ENCODE measurements at places on chromosomes 1 and 21. TPM values are rescaled to one million over a fixed set of nuclear protein-coding genes. Genes with fewer than 3 reads are reported as not detected.

DNA sequence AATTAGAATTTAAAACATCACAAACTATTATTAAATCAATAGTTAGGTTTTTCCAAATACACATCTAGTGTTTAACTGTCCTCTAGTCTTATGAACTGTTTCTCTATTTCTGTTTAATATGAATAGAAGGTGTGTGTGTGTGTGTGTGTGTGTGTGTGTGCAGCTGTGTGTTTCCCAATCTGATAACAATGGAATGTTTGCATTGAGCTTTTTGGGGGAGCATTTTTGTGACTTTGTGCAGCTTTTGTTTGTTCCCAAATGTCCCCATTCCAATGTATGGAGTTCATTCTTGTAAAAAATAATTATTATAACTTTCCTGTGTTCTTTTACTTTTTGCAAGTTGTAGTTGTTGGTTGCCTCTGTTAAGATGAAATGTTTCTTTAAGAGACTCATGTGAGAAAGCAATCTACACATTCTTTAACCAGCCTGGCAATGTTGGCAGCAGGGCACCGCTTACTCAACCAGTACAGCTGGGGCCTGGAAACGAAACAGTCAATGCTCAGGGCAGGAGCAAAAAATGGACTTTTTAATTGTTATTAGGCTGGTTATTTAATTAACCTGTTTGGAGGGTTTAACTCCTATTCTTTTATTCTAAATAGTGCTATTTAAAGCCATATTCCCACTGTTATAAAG lies 354.3 kb downstream of the SRGAP2C start:
- no peak for DNase-seq

Gene GFI1
- total RNA-seq = 49.6 TPM

GRCh38 chr1:100760511-100760910 lies 41.0 kb downstream of the VCAM1 start:
- DNase-seq = no peak

GRCh38 chr1:41382480-41383090 lies 21.4 kb downstream of the FOXO6 start:
- no peak for DNase-seq

Gene ZNF593
- total RNA-seq = 27.3 TPM

DNA sequence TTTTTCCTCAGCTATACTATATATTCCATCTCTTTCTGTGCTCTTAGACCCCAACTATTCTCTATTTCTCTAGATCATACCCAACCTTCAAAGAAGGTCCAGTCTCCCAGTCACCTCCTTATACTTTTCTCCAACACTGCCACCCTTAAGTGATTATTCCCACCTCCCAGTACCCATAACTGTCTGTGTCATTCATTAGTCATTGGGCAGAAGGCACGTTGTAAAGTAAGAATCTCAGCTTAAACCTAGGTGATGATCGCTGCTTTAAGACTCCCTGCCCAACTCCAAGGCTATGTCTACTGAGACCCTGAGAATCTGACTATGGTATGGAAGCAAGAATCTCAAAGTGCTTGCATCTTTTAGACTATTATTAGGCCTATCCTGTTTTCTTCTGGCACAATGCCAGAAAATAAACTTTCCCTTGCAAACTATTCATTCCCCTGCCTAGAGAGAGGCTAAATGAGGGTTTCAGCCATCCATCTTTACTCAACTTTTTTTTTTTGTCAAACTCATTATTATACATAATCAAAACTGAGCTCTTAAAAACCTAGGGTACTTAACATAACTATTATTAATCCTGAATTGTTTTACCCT lies 174.3 kb upstream of the DPT start:
- DNase-seq = no peak

Gene DEPDC1
- 24.5 TPM for total RNA-seq

DNA sequence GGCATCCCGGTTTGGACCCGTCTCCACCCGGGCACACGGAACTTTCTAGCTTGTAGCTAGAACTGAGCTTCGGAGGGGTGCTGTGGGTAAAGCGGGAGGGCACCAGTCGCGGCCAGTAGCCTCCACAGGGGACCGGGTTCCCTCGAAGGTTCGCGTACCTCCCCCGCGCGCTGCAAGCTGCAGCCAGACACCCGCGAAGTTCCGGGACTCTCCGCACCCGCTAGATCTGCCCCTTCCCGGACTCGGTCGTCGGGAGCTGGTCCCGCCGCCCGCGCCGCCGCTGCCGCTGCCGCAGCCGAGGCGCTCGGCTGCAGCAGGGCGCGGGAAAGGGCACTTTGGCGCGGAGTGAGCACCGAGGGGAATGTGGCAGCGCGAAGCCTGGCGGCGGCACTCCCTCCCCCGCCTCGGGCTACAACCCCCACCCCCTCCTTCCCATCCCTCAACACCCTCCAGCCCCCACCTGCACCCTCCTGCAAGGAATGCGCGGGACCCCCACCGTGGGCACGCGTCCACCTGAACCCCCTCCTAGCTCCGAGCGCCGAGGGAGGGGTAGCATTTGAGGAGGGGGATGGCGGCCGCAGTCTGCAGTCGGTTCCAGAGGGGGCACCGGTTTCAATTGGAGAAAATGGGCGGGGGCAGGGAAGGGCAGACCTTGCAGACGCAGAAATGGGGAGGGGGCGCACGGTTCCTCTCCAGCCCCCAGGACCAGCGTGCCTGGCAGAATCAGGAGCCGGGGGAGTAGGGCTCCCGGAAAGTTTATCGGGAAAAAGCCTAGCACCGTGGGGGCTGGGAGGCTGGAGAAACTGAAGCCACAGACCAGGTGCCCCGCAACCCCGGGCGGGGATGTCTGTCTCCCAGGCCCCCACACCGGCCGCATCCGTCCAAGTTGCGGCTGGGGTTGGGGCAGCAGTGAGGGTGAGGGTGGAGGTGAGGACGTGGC lies 968 bp downstream of the CSMD2 start:
- DNase-seq = no peak

DNA sequence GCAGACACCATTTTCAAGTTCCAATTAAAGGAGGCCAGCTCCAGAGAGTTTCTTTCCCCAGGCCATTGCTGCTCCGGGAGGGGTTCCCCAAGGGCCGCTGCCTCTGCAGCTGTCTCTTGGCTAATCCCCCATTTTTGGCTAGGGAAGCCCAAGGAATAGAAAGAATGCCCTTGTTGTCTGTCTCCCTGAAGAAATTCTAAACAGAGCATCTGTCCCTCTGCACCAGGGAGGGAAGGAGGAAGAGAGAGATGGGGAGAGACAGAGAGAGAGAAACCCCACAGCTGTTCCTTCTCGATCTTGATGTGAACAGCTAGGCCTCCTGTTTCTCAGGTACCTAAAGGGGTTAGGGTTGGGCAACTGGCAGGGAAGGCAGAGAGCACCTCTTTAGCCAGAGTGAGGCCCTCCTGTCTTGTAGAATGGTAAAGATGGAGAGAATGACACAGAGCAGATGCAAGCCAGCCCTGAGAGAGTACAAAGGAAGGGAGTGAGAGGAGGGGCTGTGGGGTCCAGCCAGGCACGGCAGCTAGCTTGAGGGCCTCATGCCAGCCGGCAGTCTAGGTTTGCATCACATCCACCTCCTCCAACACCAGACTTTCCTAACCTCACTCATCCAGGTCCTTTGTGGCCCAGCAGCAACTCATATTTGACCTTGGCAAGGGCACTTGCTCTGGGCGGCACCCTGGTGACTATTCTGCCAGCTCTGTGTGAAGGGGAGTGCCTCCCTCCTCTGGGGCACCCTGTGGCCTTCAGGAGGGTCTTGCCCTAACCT lies 13.1 kb downstream of the OPTC start:
- DNase-seq = no peak

DNA sequence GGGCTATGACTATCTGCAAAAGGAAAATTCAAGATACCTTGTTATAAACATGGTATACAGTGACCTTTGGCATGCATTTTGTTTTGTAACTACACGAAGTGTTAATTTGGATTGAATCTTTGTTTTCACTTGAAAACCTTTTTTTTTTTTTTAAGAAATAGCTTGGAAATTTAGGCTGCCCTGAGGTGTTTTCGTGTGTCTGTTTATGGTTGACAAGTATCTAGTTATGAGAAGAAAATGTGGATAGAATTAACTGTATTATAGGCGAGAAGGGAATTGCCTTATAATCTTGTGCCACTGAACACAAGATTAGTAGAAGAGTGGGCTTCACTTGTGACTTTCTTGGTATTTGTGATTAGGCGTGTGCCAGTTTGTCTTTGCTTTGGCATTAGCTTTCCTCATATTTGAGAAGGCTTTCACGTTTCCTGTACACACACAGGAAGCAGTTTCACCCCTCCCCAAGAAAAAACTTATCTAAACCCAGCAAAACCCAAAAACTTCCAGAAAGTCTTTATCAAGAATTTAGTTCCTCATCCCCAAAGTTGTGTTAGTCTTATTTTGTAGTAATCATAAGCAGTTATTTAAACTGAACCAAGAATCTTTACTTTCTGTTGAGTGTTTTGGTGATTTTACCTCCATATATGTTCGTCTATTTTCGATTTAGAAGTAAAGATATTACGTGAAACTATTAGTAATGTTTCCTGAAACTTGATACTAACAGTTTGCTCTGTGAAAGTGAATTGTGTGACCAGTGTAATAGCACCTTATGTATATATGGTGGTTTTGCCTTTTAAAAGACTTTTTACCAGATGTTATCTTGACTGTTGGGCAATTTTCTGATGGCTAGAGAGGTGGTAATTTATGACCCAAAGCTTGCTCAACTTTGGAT lies 3.8 kb downstream of the DYRK1A start:
- no peak for DNase-seq

- no peak for DNase-seq
Observed at GRCh38 chr1:107326824-107327445, 186.1 kb downstream of the NTNG1 start.

Gene LIPI
- total RNA-seq = not detected

DNA sequence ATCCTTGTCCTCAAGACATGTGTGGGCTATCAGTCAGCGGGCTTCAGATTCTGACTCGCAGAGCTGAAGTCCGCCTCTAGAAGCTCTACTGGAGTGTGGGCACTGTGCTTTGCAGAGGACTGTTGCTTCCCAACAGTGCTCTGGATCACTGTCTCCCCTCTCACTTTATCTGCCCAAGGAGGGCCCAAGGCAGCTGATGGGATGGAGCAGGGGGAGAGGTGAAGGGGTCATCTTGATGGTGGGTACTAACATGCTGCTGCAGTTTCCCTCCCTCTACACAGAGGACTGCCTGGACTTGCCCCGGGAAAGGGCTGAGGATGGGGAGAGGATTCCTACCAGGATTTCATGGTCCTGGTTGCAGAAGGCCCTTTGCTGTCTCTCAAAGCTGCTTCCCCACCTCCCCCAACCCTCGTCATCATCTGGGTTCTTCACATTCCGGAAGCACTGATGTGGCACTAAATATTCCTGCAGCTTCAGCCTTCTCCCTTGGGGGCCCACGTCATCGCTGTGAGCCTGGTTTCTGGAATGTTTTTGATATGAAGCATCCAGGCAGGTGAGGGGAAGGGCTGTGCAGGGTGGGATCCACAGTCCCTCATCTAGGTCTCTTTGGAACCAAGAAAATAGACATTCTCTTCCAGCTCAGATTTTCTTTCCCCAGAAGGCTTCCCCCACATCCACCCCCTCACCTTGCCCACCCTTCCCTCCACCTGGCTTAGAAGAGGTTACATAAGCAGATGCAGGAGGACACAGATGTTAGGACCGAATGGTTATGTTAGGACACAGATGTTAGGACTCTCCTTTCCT lies 23.2 kb downstream of the NUAK2 start:
- no peak for DNase-seq

DNA sequence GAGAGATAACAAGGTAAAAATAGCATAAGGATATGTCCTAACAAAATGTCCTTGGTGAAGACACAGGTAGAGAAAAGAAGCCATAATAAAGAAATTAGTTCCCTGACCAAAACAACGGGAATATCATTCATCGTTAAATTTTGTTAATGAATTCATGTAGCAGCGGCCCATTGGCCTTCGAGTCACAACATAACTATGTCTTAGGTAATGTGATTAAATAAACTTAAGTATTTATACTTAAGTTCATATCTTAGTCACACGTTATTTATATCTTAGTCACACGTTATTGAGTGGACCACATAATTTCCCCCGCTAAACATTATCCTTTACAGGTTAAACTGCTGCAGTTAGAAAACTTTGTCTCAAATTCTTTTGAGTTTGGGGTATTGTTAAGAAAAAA lies 1.2 kb downstream of the NEXN start:
- no peak for DNase-seq

Gene NOS1AP
- total RNA-seq = not detected

DNA sequence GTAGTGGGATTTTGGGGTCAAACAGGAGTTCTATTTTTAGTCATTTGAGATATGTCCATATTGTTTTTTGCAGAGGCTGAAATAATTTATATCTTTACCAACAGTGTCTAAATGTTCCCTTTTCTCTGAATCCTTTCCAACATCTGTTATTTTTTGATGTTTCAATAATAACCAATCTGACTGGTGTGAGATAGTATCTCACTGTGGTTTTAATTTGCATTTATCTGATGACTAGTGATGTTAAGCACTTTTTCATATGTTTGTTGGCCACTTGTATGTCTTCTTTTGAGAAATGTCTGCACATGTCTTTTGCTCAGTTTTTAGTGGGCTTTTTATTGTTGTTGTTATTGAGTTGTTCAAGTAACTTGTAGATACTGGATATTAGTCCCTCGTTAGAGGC lies 1325.0 kb downstream of the BRINP3 start:
- no peak for DNase-seq

DNA sequence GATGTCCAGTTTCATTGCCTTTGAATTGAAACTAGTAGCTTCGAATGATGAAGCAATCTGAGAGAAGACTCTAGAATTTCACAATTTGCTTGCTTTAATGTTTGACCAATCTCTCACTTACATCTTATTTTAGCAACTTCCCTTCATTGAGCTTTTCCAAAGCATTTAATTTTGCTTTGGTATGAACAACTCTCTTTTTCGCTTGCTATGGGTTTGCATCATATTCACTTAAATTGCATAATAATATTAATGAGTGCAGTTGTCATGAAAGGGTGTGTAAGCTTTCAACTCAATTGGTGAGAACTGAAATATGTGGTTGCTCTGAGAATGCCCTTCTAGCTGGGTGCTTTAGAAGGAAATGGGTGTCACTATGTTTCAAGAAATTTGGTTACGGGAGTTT lies 309.2 kb downstream of the HLX start:
- no peak for DNase-seq

GRCh38 chr1:21605964-21606705 lies 63.0 kb downstream of the RAP1GAP start:
- no peak for DNase-seq

Gene KCNA2
- 3.9 TPM for total RNA-seq

- no peak for DNase-seq
Observed at GRCh38 chr1:175090780-175091179, 23.1 kb downstream of the TNN start.

DNA sequence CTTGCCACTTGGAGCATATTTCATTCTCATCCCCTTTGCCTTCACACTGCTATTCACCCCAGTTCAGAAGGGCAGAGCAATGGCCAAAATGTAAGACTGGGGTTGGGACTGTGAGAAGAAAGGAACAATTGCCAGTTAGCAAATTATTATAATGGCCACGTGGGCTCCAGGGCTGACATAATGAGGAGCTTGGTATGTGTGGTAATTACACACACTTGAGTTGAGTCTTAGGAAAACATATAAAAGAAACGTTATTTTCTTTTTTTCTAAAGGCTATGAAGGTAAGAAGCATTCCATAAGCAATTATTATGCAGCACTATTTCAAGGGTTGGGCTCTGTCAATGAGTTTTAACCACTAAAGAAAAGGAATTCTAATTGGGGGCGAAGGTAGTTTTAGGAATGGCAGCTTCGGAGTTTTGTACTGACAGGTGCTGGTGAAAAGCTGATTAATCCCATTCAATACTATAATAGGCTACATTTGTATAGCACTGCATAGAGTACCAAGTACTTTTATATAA lies 32.5 kb upstream of the BCL10 start:
- no peak for DNase-seq

Gene ACTN2
- not detected for total RNA-seq

GRCh38 chr1:165632152-165632469 lies 1.1 kb downstream of the MGST3 start:
- no peak for DNase-seq

GRCh38 chr21:44366586-44367211 lies 13.3 kb downstream of the TRPM2 start:
- no peak for DNase-seq

Gene C1orf87
- total RNA-seq = not detected

Measured in activated CD4-positive, alpha-beta T cell treated with anti-CD3 and anti-CD28 coated beads, Interleukin-2, amount 10 ng/mL, durations not matched to agents 7 days and 5 days (primary cell).